HFFc6 (cell line): ENCODE measurements at places on chromosomes 13 and 19. TPM values are rescaled to one million over a fixed set of nuclear protein-coding genes. Genes with fewer than 3 reads are reported as not detected.

DNA sequence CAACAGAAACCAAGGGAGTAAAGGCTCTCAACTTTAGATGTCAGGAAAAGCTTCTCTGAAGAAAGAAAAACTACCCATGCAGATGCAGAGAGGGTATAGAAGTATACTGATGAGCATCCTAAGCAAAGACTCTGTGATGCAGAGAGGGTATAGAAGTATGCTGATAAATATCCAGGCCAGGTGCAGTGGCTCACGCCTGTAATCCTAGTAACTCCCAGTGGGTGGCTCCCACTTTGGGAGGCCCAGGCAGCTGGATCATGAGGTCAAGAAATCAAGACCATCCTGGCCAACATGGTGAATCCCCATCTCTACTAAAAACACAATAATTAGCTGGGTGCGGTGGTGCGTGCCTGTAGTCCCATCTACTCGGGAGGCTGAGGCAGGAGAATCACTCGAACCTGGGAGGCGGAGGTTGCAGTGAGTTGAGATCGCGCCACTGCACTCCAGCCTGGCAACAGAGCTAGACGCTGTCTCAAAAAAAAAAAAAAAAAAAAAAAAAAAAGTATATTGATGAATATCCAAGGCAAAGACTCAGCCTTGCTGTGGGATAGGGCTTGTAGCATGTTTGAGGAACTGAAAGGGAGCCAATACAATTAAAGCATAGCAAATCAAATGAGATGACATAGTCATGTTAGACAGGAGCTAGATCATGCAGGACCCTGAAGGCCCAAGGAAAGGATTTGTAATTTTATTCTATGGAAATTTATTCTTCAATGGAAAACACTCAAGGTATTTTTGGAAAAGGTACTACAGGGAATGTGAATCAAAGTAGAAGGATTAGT lies 14.9 kb downstream of the UBL3 start:
- H3K4me3 ChIP-seq, result peak overlapping the region; percentile 31; the same call in 1 of the 2 replicates
- no peak for DNase-seq
- H3K27ac ChIP-seq, result no peak overlapping the region
- peaks cover 3% of the 10 kb centered on the region; the same call in 1 of the 2 replicates for H3K27me3 ChIP-seq
- H3K4me1 ChIP-seq, result peaks cover 71% of the 10 kb centered on the region

DNA sequence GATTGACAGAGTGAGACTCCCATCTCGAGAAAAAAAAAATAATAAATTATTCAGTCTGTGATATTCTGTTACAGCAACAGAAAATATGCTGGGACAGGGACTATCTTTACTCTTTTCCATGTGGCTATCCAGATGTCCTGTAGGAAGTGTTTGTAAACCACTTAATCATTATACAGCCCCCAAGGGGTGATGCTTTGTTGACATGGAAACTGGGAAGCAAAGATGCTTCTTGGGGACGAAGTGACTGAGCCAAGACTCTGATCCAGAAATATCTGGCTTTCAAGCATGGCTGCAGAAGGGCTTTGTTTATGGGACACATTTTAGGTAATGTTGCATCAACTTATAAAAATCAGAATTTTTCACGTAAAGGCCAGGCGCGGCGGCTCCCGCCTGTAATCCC lies 5.4 kb downstream of the ZNF8 start:
- H3K36me3 ChIP-seq, result peaks cover 86% of the 10 kb centered on the region
- H3K4me1 ChIP-seq, result peaks cover 24% of the 10 kb centered on the region
- no peaks in the 10 kb centered on the region; the same call in none of the 2 replicates for H3K27me3 ChIP-seq
- H3K4me3 ChIP-seq, result no peak overlapping the region
- no peak overlapping the region for H3K27ac ChIP-seq

GRCh38 chr19:7888826-7889217 lies 512 bp downstream of the LRRC8E start:
- H3K27me3 ChIP-seq, result peaks cover 3% of the 10 kb centered on the region
- H3K36me3 ChIP-seq, result no peaks in the 10 kb centered on the region
- DNase-seq, result no peak
- H3K4me1 ChIP-seq, result peaks cover 5% of the 10 kb centered on the region; the same call in 1 of the 2 replicates
- H3K4me3 ChIP-seq, result peak overlapping the region; percentile 82
- H3K27ac ChIP-seq, result peak overlapping the region; percentile 78

- H3K4me1 ChIP-seq, result peaks cover 14% of the 10 kb centered on the region
- H3K4me3 ChIP-seq, result no peak overlapping the region
- DNase-seq, result no peak
- peaks cover 8% of the 10 kb centered on the region for H3K36me3 ChIP-seq
- H3K27me3 ChIP-seq, result peaks cover 1% of the 10 kb centered on the region; the same call in 1 of the 2 replicates
These were observed 311.8 kb downstream of the NDFIP2 start for GRCh38 chr13:79792716-79793115.

GRCh38 chr13:64936879-64937278 lies 2293.3 kb downstream of the PCDH9 start:
- H3K4me3 ChIP-seq, result no peak overlapping the region
- H3K27ac ChIP-seq, result no peak overlapping the region
- no peaks in the 10 kb centered on the region for H3K36me3 ChIP-seq
- no peaks in the 10 kb centered on the region; the same call in 1 of the 2 replicates for H3K4me1 ChIP-seq
- no peak for DNase-seq
- no peaks in the 10 kb centered on the region for H3K27me3 ChIP-seq

DNA sequence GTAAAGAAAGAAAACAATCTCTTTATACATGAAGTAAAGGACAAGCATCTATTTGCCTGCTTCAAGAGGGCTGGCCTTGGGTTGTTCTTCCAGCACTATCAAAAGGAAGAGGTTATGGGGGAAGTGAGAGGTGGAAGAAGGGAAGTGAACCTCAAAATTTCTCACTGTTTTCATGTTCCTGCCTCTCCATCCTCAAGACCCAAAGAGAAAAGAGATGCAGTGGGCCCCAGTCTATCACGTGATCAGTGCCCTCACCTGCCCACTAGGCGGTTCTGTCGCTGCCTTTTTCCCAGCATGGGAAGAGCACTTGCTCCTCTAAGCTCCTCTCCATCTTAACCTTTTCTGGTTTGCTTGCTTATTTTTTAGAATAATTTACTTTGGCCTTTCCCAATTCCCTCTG lies 6.2 kb upstream of the USP12 start:
- H3K4me3 ChIP-seq, result no peak overlapping the region
- H3K27me3 ChIP-seq, result no peaks in the 10 kb centered on the region; the same call in 1 of the 2 replicates
- no peak overlapping the region for H3K27ac ChIP-seq
- DNase-seq, result no peak

Gene BEST2
- not detected in 2 replicates for total RNA-seq
